ENCODE measurements at places on chromosomes 5 and 9.

DNA sequence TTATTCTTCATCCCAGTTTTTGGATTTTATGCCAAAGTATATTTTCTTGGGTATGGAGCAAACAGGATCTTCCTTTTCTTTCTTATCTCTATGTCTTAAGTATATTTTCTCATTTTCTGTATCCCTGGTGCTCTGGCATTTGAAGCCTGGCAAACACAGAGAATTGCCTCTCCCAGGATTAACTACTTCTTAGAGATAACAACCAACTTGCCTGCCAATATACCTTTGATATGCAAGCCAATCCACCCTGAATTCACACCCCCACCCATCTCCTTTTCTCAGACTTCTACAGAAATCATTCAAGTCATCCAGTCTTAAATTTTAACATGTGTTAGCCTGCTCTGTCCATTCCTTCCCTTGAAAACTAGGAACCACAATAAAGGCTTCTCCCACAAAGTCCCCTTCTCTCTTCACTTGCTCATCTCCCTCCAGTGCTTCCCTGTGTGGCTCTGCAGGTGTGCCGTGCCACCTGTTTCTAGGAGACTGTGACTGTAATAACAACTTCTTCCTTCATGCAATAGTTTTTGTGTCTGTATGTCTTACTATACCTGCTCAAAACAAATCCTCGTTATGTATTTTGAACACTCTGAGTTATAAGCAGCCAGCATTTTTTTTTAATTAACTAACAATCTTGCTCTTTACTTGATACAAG, 649.7 kb upstream of the RIOK2 start:
- no peak overlapping the region for H3K4me3 ChIP-seq
- H3K27me3 ChIP-seq, result no peaks in the 10 kb centered on the region
- DNase-seq, result no peak
- H3K4me1 ChIP-seq, result no peaks in the 10 kb centered on the region

- H3K27ac ChIP-seq, result peak within 1 kb of the TSS; percentile 97
- no peaks in the 10 kb centered on the region for H3K27me3 ChIP-seq
- H3K4me3 ChIP-seq, result peak within 1 kb of the TSS; percentile 68
- H3K36me3 ChIP-seq, result peaks cover 30% of the 10 kb centered on the region
- H3K4me1 ChIP-seq, result peaks cover 21% of the 10 kb centered on the region
- DNase-seq, result peak; percentile 72
These were observed at the start of gene SPARC for GRCh38 chr5:151686674-151687407. Gene SPARC, minus strand, starts transcription at chr5:151686915. Its CDS starts 10,727 bp downstream, at chr5:151676188.

DNA sequence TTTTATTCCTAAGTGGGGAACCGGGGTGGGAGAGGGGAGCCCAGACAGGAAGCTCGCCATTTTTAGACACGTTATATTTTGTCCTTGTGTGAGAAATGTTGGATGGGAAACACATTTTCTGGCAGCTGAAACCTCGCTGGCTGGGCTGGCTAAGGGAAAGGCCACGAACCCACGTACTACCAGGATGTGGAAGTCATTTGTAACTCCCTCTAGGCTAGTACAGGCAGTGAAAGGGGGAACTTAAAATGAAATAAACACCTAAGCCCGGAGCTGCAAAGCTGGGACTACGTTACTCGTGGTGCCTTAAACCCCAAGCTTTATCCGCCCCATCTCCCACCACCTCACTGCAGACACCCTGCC, 42.5 kb downstream of the TMEM174 start:
- H3K4me3 ChIP-seq, result peak overlapping the region; percentile 49
- H3K36me3 ChIP-seq, result no peaks in the 10 kb centered on the region
- H3K4me1 ChIP-seq, result peaks cover 9% of the 10 kb centered on the region
- H3K27ac ChIP-seq, result no peak overlapping the region
- no peak for DNase-seq
- no peaks in the 10 kb centered on the region for H3K27me3 ChIP-seq

GRCh38 chr5:159759791-159760290, 156.4 kb upstream of the ADRA1B start:
- peaks cover 3% of the 10 kb centered on the region for H3K4me1 ChIP-seq
- no peaks in the 10 kb centered on the region for H3K36me3 ChIP-seq
- no peak for DNase-seq
- no peak overlapping the region for H3K4me3 ChIP-seq
- H3K27ac ChIP-seq, result no peak overlapping the region
- no peaks in the 10 kb centered on the region for H3K27me3 ChIP-seq
